ENCODE measurements at places on chromosomes 4 and X.

GRCh38 chr4:186249785-186250754, 15.9 kb upstream of the F11 start:
- H3K36me3 ChIP-seq = no peaks in the 10 kb centered on the region
- no peak for DNase-seq
- no peak overlapping the region for H3K27ac ChIP-seq
- no peak overlapping the region for H3K4me3 ChIP-seq

DNA sequence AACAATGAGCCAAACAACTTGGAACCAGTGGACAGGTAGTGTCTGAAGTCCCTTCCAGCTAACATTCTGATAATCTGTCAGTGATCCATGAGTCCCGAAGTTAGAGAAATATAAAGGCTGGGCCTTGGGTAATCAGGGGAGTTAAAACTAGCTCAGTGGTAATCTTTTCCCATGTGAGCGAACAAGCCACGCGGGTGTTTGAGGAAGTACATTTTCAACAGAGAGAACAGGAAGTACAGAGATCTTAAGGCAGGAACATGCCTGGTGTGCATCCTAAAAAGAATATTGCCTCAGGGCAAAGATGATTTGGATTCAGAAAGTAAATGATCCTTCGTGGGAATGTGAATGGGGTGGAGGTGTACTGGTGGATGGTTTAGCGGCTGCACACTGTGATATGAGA, 42.9 kb downstream of the FNIP2 start:
- peaks cover 47% of the 10 kb centered on the region for H3K4me1 ChIP-seq
- no peaks in the 10 kb centered on the region for H3K36me3 ChIP-seq
- no peak overlapping the region for H3K4me3 ChIP-seq
- no peaks in the 10 kb centered on the region for H3K27me3 ChIP-seq
- H3K27ac ChIP-seq = peak overlapping the region; percentile 82

DNA sequence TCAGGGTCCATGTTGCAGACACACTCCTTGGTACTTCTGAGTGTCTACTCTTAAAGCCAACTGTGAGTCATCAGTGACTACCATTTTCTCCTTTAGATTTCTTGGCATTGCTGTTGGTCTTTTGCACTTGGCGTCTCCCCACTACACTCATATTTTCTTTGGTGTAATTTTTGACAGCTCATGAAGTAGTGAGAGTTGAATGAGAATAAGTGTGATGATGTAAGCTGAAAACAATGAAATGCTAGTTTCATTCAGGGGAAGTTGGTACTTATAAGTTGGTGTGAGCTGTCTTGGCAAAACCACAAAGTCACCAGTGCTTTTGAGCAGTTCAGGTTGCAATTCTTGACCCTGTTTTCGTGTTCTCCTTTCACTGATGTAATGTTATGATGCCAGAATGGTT, 142.9 kb upstream of the ARX start:
- H3K27ac ChIP-seq = no peak overlapping the region
- DNase-seq = no peak

DNA sequence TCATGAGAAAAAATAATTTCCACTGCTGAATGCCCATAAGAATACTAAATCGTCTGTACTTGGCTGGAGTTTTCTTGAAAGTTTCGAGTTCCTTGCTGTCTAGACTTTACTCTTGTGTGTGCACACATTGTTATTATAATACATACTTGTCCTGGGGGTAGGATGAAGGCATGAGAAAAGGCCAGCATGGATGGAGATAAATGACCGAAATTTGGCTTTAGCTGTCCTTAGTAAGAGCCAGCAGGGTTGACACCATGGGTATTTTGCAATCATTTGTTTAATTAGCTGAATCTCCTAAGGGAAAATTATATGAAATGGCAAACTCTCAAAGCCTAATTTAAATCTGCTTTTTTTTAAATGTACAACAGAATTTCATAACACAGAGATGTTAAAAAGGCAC, 641.6 kb downstream of the ADGRL3 start:
- H3K27me3 ChIP-seq = no peaks in the 10 kb centered on the region
- H3K27ac ChIP-seq = no peak overlapping the region
- H3K4me3 ChIP-seq = no peak overlapping the region

DNA sequence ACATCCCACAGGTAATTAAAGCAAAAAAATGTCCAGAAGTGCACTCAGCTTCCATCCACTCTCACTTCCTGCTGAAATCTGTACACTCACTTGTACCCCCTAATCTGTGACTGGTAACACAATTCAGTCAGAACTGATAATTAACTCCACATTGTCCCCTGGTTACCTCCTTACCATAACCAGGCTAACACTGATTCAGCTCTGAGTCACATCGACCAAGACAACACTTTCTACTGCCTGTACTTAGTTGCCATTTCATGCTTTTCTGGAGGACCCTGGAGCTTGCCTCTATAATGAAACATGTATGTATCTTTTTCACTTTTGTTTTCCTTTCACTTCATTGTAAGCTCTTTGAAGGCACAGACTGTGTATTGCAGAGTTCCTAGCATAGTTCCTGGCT, 130.9 kb upstream of the GABRG1 start:
- no peaks in the 10 kb centered on the region for H3K4me1 ChIP-seq
- H3K27ac ChIP-seq = no peak overlapping the region
- DNase-seq = no peak
- no peaks in the 10 kb centered on the region for H3K27me3 ChIP-seq
- no peaks in the 10 kb centered on the region for H3K36me3 ChIP-seq
- no peak overlapping the region for H3K4me3 ChIP-seq

GRCh38 chrX:109959356-109959871, 43.5 kb upstream of the TMEM164 start:
- no peak for DNase-seq
- H3K27ac ChIP-seq = no peak overlapping the region
- no peaks in the 10 kb centered on the region for H3K4me1 ChIP-seq
- no peaks in the 10 kb centered on the region for H3K36me3 ChIP-seq

- DNase-seq = no peak
- H3K27me3 ChIP-seq = peaks cover 31% of the 10 kb centered on the region
- H3K36me3 ChIP-seq = no peaks in the 10 kb centered on the region
- peaks cover 34% of the 10 kb centered on the region for H3K4me1 ChIP-seq
- H3K27ac ChIP-seq = no peak overlapping the region
Observed at GRCh38 chr4:13548059-13548983, 4.0 kb upstream of the NKX3-2 start.

DNA sequence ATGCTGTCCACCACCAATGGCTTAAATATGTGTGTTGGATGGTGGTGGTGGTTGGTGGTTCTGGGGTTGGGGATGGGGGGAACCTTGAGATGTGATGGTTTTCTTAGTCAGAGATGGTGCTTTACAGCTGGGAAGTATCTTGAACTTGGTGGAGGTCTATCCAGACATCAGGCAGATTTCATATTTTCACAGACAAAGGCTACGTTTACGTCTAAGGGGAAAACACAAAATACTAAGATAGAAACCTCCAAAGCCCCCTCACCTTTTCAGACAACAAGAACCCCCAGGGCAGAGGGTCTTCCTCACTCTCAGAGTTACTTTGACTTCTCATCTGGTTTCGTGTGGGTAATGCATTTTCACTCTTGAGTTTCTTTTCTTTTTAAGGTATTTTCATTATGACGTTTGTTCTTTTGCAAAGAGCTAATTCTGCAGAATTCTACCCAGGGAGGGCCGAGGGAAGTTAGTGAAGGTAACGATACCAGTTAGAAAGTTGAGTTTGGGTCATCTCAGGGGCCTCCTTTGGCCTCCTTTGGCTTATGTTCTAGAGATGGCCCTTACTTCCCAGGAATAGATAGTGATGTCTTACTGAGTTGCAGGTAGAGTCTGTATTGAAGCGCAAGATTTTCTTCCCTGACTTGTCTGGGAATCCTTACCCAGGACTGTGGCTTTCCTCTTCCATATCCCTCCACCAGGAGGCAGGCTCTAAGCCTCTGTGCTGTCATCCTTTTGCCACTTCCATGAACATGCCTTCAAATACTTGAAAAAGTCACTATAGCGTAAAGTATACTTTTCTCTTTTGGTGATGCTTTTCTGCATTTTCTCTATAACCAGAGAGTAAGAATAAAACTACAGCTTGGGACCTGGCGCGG, 31.9 kb downstream of the RHOH start:
- H3K27me3 ChIP-seq = no peaks in the 10 kb centered on the region
- H3K27ac ChIP-seq = no peak overlapping the region
- DNase-seq = no peak
- peaks cover 4% of the 10 kb centered on the region for H3K4me1 ChIP-seq
- no peaks in the 10 kb centered on the region for H3K36me3 ChIP-seq
- H3K4me3 ChIP-seq = no peak overlapping the region

DNA sequence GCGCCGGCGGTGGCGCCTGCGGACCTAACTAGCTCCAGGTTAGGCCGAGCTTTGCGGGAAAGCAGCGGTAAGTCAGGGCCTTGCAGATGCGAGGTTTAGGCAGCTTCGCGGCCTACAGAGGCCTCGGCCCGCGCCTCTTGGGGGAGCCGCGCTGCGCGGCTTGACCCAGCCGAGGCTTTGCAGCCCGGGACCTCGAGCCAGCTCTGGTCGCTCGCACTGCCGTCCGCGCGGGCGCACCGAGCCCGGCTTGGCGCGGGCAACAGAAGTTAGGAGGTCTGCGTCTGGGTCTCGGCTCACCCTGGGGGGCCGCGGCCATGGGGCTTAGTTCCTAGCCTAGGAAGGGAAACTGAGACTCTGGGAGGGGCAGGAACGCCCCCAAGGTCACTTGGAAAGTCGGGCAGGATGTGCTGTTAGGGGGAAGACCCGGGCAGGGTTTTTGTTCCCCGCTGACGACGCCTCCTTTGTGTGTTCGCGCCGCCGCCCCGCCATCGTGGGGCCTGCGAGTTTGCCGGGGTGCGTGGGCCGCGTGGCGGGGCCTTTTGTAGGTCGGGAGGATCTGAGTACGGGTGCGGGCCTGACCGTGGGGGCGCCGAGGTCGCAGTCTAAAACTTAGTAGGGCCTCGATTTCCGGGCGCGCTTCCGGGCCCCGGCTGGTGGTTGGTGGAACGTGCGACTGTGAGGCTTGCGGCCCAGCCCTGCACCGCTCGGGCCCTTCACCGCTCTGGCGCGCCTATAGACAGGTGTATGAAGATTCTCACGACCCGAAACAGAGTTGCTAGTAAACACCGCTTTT, 482 bp downstream of the RNF4 start:
- DNase-seq = no peak
- H3K4me1 ChIP-seq = peaks cover 33% of the 10 kb centered on the region
- H3K27ac ChIP-seq = peak overlapping the region; percentile 73
- H3K4me3 ChIP-seq = peak overlapping the region; percentile 81

DNA sequence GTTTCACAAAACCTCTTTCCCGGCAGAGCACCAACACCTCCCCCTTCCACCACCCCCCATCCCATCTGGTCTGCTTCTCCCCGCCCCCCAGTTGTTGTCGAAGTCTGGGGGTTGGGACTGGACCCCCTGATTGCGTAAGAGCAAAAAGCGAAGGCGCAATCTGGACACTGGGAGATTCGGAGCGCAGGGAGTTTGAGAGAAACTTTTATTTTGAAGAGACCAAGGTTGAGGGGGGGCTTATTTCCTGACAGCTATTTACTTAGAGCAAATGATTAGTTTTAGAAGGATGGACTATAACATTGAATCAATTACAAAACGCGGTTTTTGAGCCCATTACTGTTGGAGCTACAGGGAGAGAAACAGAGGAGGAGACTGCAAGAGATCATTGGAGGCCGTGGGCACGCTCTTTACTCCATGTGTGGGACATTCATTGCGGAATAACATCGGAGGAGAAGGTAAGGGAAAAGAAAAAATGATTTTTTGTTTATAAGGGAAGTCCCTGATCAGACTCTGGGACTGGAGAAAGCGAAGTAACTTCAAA, at the start of gene PDGFRA:
TSS of gene PDGFRA (plus strand) at position 333 of the 541 bp plus-strand sequence. CDS start 29,476 bp downstream, outside the sequence.
- DNase-seq = peak; percentile 94
- H3K4me1 ChIP-seq = peaks cover 65% of the 10 kb centered on the region
- no peaks in the 10 kb centered on the region for H3K36me3 ChIP-seq
- peaks cover 19% of the 10 kb centered on the region for H3K27me3 ChIP-seq
- H3K27ac ChIP-seq = peak within 1 kb of the TSS; percentile 87

GRCh38 chrX:19774905-19775304, 112.5 kb downstream of the SH3KBP1 start:
- H3K4me1 ChIP-seq = peaks cover 7% of the 10 kb centered on the region
- no peak overlapping the region for H3K4me3 ChIP-seq
- DNase-seq = no peak
- H3K36me3 ChIP-seq = no peaks in the 10 kb centered on the region
- no peak overlapping the region for H3K27ac ChIP-seq

GRCh38 chr4:62490635-62491034, 1290.5 kb downstream of the ADGRL3 start:
- H3K4me3 ChIP-seq = no peak overlapping the region
- H3K4me1 ChIP-seq = no peaks in the 10 kb centered on the region
- no peaks in the 10 kb centered on the region for H3K36me3 ChIP-seq
- H3K27ac ChIP-seq = no peak overlapping the region
- H3K27me3 ChIP-seq = no peaks in the 10 kb centered on the region
- DNase-seq = no peak

- no peak for DNase-seq
- H3K36me3 ChIP-seq = no peaks in the 10 kb centered on the region
- H3K27me3 ChIP-seq = no peaks in the 10 kb centered on the region
- H3K4me1 ChIP-seq = no peaks in the 10 kb centered on the region
- H3K4me3 ChIP-seq = no peak overlapping the region
- no peak overlapping the region for H3K27ac ChIP-seq
Observed at GRCh38 chrX:107542500-107542899, 85.8 kb upstream of the PRPS1 start.

GRCh38 chr4:141814499-141814898, 178.1 kb downstream of the IL15 start:
- H3K27me3 ChIP-seq = no peaks in the 10 kb centered on the region
- DNase-seq = no peak
- no peaks in the 10 kb centered on the region for H3K36me3 ChIP-seq
- H3K4me1 ChIP-seq = no peaks in the 10 kb centered on the region
- H3K27ac ChIP-seq = no peak overlapping the region

- H3K4me3 ChIP-seq = no peak overlapping the region
- no peaks in the 10 kb centered on the region for H3K36me3 ChIP-seq
- DNase-seq = no peak
- no peaks in the 10 kb centered on the region for H3K4me1 ChIP-seq
- H3K27ac ChIP-seq = no peak overlapping the region
Observed at GRCh38 chr4:81682492-81682891, 210.8 kb upstream of the RASGEF1B start.

GRCh38 chrX:149286940-149287349, 218.2 kb downstream of the IDS start:
- H3K4me1 ChIP-seq = no peaks in the 10 kb centered on the region
- no peaks in the 10 kb centered on the region for H3K27me3 ChIP-seq
- DNase-seq = no peak
- H3K36me3 ChIP-seq = no peaks in the 10 kb centered on the region
- no peak overlapping the region for H3K27ac ChIP-seq

DNA sequence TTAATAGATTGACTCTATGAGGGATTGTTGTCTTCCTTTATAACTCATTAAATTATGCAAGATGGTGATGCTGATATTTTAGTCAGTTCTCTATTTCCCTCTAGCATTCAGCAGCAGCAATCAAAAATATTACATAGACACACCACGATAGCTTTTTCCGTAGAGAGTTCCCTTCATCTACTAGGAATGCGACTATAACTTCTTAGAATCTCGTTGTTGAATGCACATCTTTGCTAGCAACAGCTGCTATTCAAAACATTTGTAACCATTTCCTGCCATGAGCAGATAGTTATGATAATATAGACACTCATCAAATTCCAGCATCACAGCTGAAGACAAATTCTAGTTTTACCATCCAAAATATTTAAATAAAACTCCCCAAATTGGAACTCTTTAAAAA, 147.4 kb upstream of the FGF13 start:
- H3K4me1 ChIP-seq = no peaks in the 10 kb centered on the region
- H3K27ac ChIP-seq = no peak overlapping the region
- H3K27me3 ChIP-seq = no peaks in the 10 kb centered on the region
